ENCODE measurements at places on chromosomes 3 and 15.

DNA sequence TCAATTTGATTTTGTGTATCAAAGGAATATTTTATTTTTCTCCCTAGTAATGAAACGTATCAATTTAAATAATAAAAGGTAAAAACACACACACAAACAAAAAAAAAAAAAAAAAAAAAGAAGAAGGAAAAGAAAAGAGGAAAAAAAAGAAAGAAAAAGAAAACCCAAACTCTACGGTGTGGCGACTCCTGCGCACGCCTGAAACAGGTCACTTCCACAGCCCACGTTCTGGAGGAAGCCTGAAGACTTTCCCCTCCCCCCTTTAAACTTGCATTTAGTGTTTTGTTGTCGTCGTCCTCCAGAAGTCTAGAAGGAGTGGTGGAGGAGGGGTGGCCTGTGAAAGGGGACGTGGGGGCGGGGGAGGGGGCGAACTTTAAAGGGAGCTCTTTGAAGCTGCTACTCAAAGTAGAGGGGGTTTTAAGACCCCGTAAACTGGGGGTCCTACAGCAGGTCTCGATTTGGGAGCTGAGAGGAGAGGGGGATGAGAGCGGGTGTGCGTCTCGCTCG lies 2.3 kb upstream of the TLE3 start:
- DNase-seq: no peak

GRCh38 chr15:48090115-48090514 lies 30.7 kb upstream of the SLC24A5 start:
- no peak for DNase-seq

GRCh38 chr3:487614-488013 lies 291.1 kb downstream of the CHL1 start:
- DNase-seq: no peak

DNA sequence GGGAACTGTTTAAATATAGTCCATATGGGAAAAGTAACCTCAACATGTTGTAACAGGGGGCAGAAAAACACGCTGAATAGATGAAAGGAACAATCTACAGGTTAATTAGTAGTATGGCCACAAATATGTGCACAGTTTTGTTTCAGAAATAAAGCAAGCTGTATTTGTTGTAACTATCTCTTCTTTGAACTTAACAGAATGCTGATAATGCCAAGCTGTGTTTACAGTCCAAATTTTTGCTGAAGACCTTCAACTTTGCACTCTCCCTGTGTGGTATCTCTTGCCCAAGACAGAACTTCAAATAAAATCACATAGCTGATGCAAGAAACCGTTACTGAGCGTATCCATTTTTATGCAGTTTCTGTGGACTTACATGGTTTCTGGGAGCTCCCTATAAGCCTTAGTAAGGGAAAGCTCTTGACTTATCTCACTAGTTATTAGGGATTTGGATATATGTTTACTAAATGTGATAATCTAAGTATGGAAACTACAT lies 425.4 kb upstream of the TPRG1 start:
- DNase-seq: no peak

Data from endodermal cell (in vitro differentiated cells).